ENCODE measurements at places on chromosomes 2 and 18.

- no peak for DNase-seq
Measured at GRCh38 chr2:130985206-130985780, 108.0 kb downstream of the FAM168B start.

DNA sequence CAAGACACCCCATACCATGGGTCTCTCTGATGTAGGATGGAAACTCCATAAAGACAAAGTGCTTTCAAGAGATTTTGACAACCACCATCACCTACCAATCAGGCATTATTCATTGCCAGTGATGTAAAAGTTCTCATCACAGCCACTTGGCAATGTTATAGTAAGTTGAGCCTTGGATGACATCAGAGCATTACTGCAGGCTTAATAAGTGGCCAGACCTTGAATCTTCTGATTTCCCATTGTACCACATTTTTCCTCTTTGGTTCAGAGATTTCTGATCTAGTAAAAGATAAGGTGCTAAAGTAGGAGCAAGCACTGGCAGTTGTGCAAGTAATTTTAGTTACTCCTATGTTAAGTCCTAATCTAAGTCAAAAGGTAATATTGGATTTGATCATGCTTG, 36.5 kb downstream of the OSR1 start:
- DNase-seq = no peak

DNA sequence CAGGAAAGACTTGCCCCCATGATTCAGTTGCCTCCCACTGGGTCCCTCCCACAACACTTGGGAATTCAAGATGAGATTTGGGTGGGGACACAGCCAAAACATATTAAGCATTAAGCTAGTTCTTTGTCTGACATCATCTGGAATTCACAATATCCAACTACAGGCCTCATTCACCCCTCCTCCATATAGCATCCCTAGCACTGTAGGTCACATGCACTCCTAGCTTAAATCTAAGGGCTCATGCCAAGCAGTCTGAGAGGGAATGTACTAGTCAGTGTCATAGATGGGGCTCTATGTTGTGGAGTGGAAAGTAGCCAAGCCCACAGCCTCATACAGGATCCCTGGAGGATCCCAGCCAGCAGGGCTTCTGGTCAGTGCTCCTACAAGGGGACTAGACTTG, 92.1 kb downstream of the IRS1 start:
- DNase-seq = no peak

- no peak for DNase-seq
Measured at GRCh38 chr18:21344860-21345259, 102.8 kb downstream of the GREB1L start.

DNA sequence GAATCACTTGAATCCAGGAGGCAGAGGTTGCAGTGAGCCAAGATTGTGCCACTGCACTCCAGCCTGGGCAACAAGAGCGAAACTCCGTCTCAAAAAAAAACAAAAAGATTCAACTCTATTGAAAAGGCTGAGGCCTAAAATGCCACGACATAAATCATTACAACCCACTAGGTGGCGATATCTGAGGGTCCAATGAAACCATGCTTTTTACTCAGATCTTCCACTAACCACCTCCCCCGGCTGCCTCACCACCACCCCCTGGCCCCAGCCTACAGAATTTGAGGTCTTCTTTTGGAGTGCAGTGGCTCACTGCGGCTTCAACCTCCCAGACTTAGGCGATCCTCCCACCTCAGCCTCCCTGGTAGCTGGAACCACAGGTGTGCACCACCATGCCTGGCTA, 57.5 kb downstream of the AP1S3 start:
- no peak for DNase-seq

DNA sequence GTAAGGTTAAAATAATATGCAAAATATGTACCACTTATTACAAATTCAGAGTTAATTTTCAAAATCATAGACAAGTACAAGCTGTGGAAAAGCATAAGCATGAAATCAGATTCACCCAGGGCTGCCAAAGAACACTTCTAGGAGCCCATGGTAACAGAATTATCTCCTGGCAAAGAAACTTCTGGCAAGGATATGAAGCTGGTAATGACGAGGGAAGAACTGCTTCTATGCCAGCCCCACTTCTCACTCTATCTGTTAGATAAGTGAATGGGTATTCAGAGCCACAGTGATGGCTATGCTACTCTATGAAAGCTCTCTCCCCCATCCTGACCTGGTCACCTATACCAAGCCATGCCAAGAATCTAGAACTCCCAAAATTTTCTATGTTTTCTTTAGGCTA, 36.9 kb upstream of the PDE1A start:
- no peak for DNase-seq

DNA sequence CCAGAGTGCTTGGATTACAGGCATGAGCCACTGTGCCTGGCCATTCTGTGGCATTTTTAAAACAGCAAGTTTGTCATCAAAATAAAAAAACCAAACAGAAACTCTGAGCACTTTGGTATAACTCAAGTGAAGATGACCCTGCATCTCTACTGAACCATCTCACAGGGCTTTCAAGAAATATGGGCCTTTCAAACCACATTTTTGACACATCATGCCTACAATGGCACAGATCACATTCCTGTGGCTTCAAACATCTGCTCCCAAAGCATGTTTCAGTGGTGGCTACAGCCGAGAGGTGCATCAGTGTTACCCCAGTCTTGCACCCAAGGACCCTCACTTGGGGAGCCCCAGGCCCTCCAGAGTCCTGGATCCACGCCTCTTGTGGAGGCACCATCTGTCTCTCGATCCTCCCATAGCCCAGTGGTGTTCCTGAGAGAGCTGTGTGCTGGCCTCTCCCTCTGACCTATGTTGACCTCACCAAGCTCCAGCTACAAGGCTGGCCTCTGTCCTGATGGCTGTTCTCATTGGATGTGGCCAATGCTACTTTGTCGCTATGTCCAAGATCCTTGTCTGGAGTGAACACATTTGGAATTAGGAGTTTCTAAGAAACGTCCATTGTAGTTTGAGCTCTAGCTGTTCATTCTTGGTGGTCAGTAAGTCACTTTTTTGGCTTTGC, 55.2 kb upstream of the RALBP1 start:
- DNase-seq = no peak

DNA sequence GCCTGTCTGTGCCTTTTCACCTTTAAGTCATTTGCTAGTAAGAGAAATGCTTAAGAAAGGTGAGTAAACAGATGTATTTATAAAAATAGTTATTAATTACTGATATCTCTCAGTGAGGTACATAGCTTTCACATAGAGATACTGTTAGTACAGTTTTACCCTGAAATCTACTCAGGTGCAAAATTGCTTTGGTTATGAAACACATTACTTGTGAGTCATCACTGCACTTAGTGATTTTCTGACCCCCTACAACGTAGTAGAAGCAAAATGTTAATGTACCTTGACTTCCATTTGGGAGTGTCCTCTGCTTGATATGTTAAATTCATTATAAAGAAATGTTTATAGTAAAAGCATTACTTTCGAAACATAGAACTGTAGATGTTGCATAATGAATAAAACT, 6.5 kb downstream of the GLS start:
- DNase-seq = no peak

- DNase-seq = no peak
Measured at GRCh38 chr2:9692456-9693195, 61.8 kb upstream of the YWHAQ start.

DNA sequence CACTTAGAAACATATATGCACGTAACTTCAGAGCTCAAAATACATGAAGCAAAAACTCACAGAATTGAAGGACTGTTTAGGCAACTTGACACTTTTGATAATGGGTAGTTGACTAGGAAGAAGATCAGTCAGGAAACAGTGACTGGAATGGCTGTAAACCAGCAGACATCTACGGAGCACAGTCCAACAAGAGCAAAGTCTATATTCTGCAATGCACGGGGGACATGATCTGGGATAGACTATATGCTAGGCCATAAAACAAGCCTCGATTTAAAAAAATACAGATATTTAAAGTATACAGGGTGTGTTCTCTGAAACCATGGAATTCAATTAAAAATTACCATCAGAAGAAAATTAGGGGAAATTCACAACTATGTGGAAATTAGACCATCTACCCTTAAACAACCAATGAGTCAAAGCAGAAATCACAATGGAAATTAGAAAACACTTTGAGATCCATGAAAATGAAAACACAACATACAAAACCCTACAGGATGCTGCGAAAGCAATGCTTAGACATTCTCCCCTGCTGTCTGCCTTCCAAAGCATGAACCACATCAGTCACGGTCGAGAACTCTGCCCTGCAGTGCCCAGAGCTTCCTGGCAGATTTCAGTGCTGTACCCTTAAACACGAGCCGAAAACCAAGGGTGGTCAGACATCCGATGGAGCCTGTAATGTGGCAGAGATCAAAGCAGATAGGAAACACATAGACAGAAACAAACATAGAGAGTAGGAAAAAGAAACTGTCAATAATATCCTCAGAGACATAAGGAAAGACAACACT, 651.9 kb upstream of the HS6ST1 start:
- no peak for DNase-seq

DNA sequence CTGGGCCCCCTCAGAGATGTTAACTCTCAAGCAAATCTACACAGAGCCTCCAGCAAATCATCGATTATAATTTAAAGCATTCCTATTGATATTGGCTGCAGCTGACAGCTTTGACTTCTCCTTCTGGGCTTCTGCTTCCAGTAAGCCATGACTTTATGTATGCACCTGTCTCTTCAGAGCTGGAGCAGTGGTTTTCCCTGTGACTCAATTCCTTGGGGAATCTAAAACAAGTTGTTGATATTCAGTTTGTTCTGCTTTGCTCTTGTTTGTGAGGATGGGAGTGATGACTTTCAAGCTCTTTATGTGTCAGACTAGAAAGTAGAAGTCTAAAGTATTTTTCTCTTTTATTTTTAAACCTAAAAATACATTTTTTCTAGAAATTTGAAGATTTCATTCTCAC, 45.1 kb upstream of the TNP1 start:
- no peak for DNase-seq

GRCh38 chr2:142840436-142840835, 37.0 kb upstream of the KYNU start:
- DNase-seq = no peak

DNA sequence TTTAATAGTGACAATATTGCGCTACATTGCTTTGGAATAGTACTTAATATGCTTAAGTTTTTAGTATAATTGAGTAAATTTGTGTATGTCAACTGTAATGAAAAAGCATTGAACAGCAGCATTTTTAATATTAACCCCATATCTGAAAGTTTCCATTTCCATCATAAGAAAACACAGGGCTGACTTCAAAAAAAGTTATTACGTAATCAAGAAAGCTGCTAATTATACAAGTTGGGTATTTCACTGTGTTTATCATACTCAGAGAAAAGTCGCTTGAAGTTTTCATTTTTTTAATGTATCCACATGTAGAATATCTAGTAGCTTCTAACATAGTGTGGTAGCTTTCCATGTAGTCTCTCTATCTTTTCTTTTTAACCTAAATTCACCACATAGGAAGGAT, 146.5 kb downstream of the PKP4 start:
- no peak for DNase-seq

- no peak for DNase-seq
Measured at GRCh38 chr2:169141713-169142352, 72.5 kb downstream of the DHRS9 start.

DNA sequence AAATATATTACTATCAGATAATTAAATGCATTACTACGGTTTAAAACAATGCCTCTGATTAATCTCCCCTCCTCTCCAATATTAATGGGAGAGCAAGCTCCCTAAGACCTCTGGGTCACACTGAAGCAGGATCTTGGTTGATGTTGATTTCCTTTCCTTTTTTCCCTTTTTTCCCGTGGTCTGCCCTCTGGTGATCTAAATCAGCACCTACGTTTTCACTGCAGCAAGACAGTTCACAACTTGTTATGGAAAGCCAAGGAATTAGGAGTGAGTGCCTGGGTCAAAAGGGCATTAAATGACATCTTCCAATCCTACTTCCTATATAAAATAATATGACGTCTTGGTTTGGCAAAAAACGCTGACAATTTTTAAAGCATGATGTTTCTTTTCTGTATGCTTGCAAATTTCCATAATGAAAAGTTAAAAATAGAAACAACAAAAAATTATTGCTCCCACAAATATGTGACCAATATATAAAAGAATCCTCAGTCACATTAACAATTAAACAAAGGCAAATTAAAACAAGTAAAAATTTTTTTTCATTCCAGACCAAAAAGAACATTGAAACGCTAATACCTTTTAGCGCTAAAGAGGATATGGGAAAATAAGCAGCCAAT, 7.9 kb upstream of the CFAP36 start:
- no peak for DNase-seq

- no peak for DNase-seq
Measured at GRCh38 chr2:71426721-71427120, 26.6 kb upstream of the DYSF start.

GRCh38 chr2:168064011-168064998, 183.1 kb downstream of the STK39 start:
- no peak for DNase-seq

- DNase-seq = no peak
Measured at GRCh38 chr18:56516789-56517188, 121.6 kb downstream of the TXNL1 start.

DNA sequence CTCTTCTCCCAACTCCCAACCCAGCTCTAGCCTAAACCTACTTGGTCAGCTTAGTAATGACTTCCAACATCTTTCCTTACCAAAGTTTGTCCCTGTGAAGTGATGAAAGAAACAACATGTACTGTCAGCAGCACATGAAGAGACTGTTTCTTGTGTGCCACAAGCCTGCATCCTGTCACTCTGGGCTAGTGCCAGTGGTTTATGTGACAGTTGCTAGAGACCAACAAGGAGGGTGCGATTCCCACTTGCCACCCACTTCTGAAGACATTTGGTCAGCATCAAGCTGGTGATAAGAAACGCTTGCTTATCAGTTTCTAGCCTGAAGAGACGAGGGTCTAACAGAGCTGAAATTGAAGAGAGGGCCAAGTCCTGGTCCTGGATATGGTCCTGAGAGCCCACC, 132.6 kb downstream of the COL4A4 start:
- no peak for DNase-seq

GRCh38 chr18:12880541-12880910, 3.5 kb downstream of the PTPN2 start:
- no peak for DNase-seq

DNA sequence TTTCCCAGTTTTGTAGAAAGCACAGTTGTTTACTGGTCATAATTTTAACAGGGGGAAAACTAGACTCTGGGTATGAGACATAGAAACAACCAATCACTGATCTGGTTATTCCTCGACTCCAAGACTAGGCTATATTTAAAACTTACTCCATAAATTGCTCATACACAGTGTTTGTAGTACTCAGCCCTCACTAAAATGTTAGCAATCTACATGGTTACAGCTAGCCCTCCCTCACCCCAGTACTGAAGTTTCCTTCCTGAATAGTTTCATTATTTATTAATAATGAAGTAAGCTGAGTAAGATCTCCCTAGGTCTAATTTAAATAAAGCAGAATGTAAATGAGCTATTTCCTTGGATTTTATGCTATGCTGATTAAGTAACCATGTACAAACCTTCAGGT, 275.1 kb downstream of the CDH20 start:
- no peak for DNase-seq

- no peak for DNase-seq
Measured at GRCh38 chr18:45962866-45963265, 4.3 kb downstream of the EPG5 start.

All from NCI-H1417 treated with DMSO at 0.1 percent for 48 hours (cell line).